Foreskin keratinocyte (primary cell): ENCODE measurements at places on chromosomes 5 and 9. TPM values are rescaled to one million over a fixed set of nuclear protein-coding genes. Genes with fewer than 3 reads are reported as not detected.
A peak's percentile ranks its signal among the peaks of the same experiment; 100 is the strongest.

The DOCK8 gene
- 1.6 TPM in 2 replicates for total RNA-seq

The CCL27 gene
- total RNA-seq, result 0.49 and 0.95 TPM in 2 replicates

The TMEM252 gene
- not detected in 2 replicates for total RNA-seq

GRCh38 chr5:132557478-132558172 lies 848 bp downstream of the RAD50 start:
- peak; percentile 25 for DNase-seq

- peak; percentile 43 for DNase-seq
Observed at GRCh38 chr5:38994324-38994927, 79.8 kb downstream of the RICTOR start.

GRCh38 chr5:72480841-72481240 lies 26.4 kb downstream of the ZNF366 start:
- DNase-seq, result no peak

GRCh38 chr9:4640027-4640426 lies 22.1 kb upstream of the PLPP6 start:
- no peak for DNase-seq

DNA sequence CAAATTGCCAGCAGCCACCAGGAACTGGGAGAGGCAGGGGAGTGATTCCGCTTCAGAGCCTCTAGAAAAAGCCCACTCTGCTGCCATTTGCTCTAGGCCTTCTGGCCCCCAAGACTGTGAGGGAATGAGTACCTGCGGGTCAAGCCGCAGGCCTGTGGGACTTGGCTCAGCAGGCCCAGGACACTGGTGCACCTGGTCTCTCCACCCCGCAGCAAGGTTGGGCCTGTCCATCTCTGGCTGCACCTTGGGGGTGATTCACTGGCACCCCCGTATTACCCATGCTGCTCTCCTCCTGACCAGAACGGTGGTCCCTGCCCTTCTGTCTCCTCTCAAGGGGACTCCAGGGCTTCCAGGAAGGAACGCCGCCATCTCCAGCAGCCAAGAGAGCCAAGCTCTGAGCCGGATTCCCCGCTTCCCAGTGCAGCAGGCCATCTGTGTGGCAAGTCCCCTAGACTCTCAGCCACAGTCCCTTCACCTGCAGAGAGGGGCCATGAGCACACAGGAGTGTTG lies 78.4 kb upstream of the OLFM1 start:
- no peak for DNase-seq

DNA sequence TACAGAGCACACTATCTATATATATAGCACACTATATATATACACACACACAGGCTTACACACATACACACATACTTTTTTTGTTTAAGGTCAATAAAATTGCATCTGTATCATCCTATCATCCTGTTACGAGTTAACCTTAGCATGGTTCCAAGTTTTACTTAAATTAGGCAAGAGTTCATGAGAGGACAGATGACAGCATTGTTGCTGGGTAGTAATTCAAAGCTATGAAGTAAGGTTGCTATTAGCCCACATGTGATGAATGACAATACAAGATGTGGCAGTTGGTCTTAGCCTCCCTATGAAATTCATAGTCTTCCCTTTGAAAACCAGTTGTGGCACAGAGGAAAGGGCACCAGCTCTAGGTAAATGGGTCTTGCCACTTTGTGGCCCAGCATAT lies 438.1 kb downstream of the ACTL7B start:
- DNase-seq, result no peak

- DNase-seq, result no peak
Observed at GRCh38 chr5:30152431-30152830, 1041.1 kb upstream of the CDH6 start.

DNA sequence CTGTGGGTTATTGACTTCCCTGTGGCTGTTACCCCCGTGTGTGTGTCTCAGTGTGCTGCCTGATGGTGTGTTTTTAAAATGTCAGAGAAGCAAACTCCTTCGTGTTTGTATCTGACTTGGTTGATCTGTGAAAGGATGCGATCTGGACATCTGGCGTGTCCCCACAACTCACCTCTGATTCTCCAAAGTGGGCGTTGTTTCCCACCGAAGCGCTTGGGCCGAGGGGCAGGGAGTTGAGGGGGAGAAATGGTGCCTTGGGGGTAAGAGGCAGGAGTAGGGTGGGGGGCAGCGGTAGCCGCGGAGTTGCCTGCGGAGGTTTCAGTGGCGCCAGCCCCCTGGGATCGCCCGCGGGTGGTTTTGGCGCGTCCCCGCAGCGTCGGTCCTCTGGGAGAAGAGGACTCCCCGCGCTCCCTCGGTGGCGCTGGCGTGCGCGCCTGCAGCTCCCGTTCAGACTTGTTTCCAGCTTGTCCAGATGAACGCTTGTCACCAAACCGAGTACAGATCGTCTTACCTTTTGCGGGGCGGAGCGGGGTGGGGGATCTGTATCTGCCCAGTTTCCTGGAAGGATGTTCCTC lies 1.1 kb downstream of the MAST4 start:
- DNase-seq, result peak; percentile 67

DNA sequence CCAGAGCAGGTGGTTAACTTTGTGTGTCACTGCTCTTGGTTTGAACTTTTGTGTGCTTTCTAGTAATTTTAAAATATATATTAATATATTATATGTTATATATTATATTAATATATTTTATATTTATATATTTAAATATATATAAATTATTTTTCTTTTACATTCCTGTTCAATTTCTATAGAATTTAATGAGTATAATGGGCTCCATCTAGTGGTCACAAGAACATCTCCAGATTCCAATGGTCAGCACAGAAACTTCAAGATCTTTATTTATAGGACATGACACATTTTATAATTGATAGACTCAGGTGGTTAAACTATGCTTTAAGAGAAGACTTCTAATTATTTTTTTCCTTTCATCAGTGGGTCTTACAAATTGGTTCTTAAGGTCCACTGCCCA lies 39.1 kb downstream of the COL23A1 start:
- DNase-seq, result no peak

GRCh38 chr5:35415309-35415708 lies 185.0 kb upstream of the PRLR start:
- DNase-seq, result peak; percentile 21

DNA sequence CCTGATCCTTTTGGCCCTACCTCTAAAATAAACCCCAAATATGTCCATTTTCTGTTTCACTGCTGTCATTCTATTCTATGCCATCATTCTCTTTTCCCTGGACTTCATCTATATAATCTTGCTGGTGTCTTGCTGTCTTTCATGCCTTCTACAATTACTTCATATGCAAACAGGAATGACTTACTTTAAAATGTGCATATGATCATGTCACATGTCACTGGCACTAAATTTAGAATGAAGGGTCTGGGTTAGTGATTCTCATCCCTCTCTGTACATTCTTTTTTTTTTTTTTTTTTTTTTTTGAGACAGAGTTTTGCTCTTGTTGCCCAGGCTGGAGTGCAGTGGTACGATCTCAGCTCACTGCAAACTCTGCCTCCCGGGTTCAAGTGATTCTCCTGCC lies 22.9 kb downstream of the FAF2 start:
- no peak for DNase-seq

DNA sequence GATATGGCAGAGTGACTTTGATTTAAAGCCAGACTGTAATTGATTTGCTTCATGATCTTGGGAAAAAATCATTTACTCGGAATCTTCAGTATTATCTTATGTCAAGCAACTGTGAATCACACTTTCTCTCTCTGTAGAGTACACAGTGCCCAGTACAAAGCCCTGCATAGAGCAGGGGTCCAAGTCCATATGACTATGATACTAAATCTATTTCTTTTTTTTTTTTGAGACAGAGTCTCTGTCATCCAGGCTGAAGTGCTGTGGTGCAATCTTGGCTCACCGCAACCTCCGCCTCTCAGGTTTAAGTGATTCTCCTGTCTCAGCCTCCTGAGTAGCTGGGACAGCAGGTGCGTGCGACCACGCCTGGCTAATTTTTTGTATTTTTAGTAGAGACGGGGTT lies 194.8 kb upstream of the SEMA6A start:
- no peak for DNase-seq

- DNase-seq, result no peak
Observed at GRCh38 chr5:83281176-83281575, 190.4 kb upstream of the VCAN start.

- no peak for DNase-seq
Observed at GRCh38 chr9:80143899-80144298, 572.1 kb downstream of the TLE4 start.
